ENCODE measurements at places on chromosomes 6 and 20.

- DNase-seq = no peak
Observed at GRCh38 chr20:33404281-33404680, 3.0 kb upstream of the CDK5RAP1 start.

GRCh38 chr6:16279243-16279642 is 40.9 kb downstream of the GMPR start:
- no peak for DNase-seq

DNA sequence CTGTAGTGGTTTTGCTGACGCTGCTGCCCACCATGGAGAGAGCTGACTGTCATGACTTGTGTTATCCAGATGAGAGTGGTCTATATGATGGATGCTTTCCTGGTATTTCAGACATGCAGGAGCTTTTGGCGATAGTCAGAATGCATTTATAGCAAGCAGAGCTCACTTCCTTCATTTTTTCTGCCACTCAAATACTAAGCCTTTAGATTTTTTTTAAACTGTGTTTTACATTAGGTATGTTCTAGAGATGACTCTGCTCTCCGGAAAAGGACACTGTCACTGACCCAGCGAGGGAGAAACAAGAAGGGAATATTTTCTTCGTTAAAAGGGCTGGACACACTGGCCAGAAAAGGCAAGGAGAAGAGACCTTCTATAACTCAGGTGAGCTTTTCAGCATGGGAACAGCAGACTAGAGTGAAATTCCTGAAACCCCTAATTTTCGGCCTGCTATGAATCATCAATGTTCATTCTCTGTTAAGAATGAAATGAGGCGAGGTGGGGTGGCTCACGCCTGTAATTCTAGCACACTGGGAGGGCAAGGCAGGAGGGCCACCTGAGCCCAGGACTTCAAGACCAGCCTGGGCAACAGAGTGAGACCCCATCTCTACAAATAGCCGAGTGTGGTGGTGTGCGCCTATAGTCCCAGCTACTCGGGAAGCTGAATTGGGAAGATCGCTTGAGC is 98.6 kb upstream of the CLDN20 start:
- no peak for DNase-seq

- DNase-seq = no peak
Observed at GRCh38 chr6:170102038-170102437, 188.8 kb downstream of the DLL1 start.

GRCh38 chr6:167079853-167080297 is 43.0 kb upstream of the CCR6 start:
- DNase-seq = no peak

- DNase-seq = no peak
Observed at GRCh38 chr20:62792940-62793756, 3.1 kb upstream of the MRGBP start.

- no peak for DNase-seq
Observed at GRCh38 chr6:32371229-32371628, 474 bp downstream of the TSBP1 start.

GRCh38 chr6:101286146-101286545 is 107.4 kb upstream of the GRIK2 start:
- DNase-seq = no peak

GRCh38 chr6:17423026-17423425 is 29.6 kb downstream of the CAP2 start:
- DNase-seq = peak; percentile 47

GRCh38 chr6:165644586-165645266 is 18.3 kb downstream of the PDE10A start:
- DNase-seq = no peak

- DNase-seq = no peak
Observed at GRCh38 chr6:54156650-54157250, 45.5 kb downstream of the MLIP start.

GRCh38 chr20:15045246-15045645 is 707.8 kb upstream of the FLRT3 start:
- peak; percentile 5 for DNase-seq

DNA sequence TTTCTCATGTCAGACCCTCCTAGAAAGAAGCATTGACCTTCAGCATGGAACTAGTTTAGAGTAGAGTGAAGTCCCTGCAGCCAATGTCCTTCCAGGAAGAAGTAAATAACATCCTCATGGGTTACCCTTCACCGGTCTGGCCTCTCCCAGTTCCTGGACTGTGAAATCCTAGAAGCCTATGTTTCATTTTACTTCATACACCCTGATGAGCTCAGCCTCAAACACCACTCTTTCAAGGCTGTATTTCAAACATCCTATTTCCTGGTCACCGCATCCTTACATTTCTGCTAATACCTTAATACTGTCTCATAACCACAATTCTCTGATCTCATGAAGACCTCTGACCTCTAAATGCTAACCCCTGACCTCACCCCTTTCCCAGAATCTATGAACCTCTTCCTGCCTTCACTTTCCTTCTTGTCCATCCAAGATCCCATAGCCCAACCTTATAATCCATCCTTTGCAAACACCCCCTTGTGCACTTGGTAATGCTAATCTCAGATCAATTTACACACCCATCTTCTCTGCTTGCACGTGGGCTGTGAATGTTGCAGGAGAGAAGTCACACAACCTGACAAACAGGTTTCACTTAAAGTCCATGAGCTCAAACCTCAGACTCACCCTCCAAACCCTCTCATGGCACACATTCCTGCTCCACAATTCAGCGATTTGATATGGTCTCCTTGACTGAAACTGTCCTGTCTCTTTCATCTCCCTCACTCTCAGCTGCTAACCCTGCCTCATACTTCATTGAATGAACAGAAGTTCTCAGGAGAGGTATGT is 30.2 kb downstream of the SLC2A10 start:
- DNase-seq = no peak

DNA sequence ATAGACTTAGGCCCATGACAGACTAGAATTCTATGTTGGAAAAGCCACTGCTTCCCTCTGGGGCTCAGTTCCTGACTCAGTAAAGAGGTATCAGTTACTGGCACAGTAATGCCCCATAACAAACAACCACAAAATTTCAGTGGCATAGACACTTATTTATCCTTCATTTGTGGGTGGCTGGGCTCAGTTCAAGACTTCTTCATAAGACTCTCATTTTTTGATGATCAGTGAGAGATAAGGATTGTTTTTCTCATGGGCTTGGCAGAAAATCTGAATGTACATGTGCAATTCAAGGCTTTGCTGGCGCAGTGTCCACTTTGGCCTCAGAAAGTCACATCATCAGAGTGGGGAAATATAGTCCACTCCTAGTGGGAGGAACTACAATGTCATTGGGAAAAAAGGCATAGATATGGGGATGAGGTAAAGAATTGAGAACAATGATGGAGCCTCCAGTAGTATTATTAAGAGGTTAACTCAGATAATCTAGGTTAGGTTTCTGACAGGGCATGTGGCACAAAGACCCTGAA is 384.6 kb upstream of the FLRT3 start:
- no peak for DNase-seq

DNA sequence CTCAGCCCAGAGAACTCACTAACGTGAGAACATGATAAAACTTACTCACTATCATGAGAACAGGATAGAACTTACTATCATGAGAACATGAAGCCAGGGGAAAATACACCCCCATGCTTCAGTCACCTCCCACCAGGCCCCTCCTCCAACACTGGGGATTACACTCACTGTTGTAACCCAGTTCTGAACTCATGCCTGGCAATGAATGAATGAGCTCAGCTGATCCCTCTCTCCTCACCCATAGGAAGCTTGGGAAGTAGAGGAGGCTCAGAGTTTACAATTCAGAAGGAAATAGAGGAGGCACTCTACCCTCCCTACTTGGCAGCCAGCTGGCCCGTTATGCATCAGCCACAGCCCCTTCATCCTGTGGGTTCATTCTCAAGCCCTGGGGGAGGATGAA is 102.5 kb downstream of the EYA2 start:
- no peak for DNase-seq

GRCh38 chr20:57325632-57326356 is 3.8 kb upstream of the SPO11 start:
- no peak for DNase-seq

- no peak for DNase-seq
Observed at GRCh38 chr6:164035900-164036485, 621.5 kb downstream of the QKI start.

DNA sequence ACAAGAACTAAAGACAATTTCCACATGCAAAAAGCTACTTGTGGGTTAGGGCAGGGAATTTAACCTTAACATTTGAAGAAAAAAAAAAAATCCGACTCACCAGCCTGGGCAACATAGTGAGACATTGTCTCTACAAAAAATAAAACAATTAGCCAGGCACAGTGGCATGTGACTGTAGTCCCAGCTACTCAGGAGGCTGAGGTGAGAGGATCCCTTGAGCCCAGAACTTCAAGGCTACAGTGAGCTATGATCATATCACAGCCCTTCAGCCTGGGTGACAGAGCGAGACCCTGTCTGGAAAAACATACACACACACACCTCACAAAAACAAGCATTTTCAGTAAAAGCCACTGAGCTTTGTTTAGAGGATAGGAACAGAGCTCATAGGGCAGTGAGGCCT is 56.2 kb downstream of the ARHGAP18 start:
- no peak for DNase-seq

DNA sequence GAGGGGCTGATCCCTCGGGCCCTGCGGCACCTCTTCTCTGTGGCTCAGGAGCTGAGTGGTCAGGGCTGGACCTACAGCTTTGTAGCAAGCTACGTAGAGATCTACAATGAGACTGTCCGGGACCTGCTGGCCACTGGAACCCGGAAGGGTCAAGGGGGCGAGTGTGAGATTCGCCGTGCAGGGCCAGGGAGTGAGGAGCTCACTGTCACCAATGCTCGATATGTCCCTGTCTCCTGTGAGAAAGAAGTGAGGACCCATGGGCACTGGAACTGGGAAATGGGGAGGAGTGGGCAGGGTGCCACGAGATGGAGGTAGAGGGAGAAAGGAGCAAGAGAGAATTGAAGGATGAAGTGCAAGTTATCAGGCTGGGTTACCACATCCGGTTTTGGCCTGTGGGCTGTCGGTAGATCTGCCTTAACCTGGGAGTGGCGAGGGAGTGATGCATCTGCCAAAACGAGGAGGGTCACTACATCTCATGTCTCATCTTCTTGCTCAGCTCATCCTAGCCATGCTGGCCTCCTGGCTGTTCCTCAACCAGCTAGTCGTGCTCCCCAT is 5.4 kb upstream of the PHF1 start:
- no peak for DNase-seq

DNA sequence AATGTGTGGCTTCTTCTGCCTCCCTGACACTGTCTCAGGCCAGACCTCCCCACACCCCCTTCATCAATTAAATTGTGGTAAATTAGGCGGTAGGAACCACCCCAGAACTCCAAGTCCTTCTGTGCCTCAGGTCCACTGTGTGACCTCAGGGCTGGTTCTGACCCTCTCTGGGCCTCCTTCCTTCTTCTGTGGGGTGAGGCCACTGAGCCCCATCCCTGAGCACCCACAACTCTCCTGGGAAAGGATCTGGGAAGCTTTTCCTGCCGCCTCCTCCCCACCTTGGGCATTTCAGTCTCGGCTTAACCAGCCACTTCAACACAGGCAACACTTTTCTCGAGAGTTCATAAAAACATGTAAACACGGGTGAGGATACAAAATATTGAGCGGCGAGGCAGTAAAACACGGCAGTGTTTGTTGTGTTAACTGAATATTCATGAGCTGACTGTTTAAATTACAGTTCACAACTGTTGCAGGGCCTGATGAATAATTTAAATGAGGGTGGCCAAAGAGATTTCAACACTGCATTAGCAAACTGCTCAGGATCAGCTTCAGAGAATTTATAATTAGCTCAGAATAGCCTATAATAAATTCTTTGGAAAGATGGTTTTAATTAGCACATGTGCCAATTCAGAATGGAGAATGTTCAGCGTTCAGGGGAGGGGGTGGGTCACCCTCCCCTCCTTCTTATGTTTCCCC is 112.1 kb downstream of the TOX2 start:
- DNase-seq = peak; percentile 40

GRCh38 chr20:57134804-57135203 is 131.6 kb downstream of the BMP7 start:
- DNase-seq = no peak

DNA sequence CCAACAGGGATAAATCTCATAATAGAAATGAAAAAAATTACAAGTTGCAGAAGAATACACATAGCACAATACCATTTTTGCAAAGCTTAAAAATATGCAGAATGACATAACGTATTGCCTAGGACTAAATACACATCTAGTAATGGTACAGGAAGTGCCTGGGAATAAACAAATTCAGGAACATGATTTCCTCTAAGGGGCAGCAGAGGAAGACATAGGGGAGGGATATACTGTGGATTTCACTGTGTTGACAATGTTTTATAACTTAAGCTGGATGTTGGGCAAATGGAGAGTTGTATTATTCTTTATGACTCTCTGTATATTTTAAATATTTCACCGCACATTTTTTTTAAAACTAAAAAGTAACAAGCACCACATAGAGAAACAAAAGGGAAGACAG is 5.6 kb upstream of the GLO1 start:
- DNase-seq = no peak

GRCh38 chr6:138601128-138601527 is 101.8 kb upstream of the NHSL1 start:
- no peak for DNase-seq

GRCh38 chr20:48098866-48099265 is 313.6 kb upstream of the SULF2 start:
- no peak for DNase-seq

DNA sequence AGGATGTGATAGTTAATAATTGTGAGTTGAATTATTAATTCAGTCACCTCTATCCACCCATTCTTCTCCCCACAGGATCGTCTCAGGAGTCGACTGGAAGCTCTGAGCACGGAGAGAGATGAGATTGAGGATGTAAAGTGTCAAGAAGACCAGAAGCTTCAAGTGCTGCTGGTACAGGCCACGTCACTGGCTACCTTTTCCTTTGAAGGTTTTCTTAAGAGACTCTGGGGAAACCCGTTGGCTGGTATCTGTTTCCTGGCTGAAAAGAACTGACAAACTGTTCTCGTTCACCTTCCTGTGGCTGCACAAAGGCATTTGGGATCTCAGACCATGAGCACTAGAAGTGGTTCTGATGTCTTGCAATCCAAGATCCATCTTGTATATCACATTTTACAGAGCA is 3.8 kb downstream of the TRIM15 start:
- no peak for DNase-seq

DNA sequence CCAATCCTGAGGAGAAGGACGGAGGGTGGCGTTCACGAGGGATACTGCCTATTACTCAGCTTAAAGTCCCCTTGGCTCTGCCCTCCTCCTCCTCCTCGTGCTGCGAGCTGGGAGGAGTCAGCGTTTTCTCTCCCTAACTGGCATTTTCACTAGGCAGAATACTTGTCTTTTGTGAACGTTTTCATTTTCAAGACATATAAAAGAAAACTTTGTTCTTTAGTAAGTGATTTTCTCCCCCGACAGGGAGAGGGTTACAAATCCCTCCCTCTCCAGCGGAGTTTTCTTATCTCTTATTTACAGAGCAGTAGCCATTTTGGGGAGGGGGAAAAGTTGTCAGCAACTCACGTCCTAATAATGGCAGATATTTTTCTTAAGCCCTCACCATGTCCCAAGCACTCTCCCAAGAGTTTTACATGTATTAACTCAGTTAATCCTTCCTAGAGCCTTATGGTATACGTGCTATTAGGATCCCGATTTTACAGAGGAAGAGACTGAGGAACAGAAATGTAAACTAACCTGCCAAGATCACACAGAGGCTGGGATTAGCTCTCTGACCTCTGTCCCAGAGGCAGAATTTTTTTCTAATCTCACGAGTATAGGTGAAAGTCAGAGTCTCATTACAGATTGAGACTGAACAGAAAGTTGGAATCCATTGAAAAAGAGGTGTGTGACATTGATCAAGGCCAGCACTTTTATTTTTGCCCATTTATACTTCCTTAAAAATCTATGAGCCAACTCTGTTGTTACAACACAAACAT is 30.0 kb upstream of the ZNF217 start:
- DNase-seq = peak; percentile 75

- no peak for DNase-seq
Observed at GRCh38 chr6:69570106-69570505, 226.7 kb downstream of the LMBRD1 start.

- no peak for DNase-seq
Observed at GRCh38 chr6:29916741-29917140, 25.6 kb upstream of the HLA-A start.
